ENCODE measurements at places on chromosomes 5 and 9. TPM values are rescaled to one million over a fixed set of nuclear protein-coding genes. Genes with fewer than 3 reads are reported as not detected.

Gene PCYOX1L
- total RNA-seq, result 2.6 TPM

- DNase-seq, result peak; percentile 60
- H3K4me1 ChIP-seq, result peaks cover 30% of the 10 kb centered on the region
- no peak overlapping the region for H3K4me3 ChIP-seq
- no peaks in the 10 kb centered on the region for H3K36me3 ChIP-seq
These were observed 7.3 kb upstream of the LMX1B start for GRCh38 chr9:126606483-126606870.

Gene ARL14EPL
- 0.66 TPM for total RNA-seq

Gene NFIB
- total RNA-seq, result 44.7 TPM

Gene IFNB1
- total RNA-seq, result not detected

Gene KIF27
- total RNA-seq, result 2.0 TPM

DNA sequence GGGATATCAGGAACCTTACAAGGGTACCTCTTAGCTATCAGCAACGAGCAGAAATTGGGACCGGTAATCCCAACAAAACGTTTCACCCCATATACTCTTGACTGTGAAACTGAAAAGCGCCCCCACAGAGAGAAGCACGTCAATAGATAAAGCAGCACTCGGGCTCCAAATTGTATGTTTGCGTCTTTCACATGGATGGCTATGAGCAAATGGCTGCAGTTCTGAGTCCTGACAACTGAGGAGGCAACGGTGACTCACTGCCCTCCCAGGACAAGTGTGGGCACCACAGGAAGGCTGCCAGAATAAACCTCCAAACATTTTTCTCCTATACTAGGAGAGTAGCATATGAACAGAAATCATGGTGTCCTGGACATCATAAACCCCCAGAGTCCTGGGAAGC lies 36.6 kb downstream of the SEMA4D start:
- no peak overlapping the region for H3K27ac ChIP-seq
- no peaks in the 10 kb centered on the region for H3K4me1 ChIP-seq
- H3K36me3 ChIP-seq, result no peaks in the 10 kb centered on the region
- no peak for DNase-seq

- peak overlapping the region; percentile 42 for H3K27ac ChIP-seq
- H3K4me3 ChIP-seq, result no peak overlapping the region
- peaks cover 26% of the 10 kb centered on the region for H3K4me1 ChIP-seq
- no peaks in the 10 kb centered on the region for H3K36me3 ChIP-seq
- no peaks in the 10 kb centered on the region for H3K27me3 ChIP-seq
These were observed 17.3 kb upstream of the TGFBI start for GRCh38 chr5:136011414-136012001.

Gene TNIP1
- total RNA-seq, result 57.4 TPM

Gene MYO10
- 9.3 TPM for total RNA-seq

- DNase-seq, result no peak
- no peak overlapping the region for H3K27ac ChIP-seq
- 0 out of 2 replicates have a peak, but pooled peaks cover 3% of the 10 kb centered on the region for H3K27me3 ChIP-seq
- H3K4me3 ChIP-seq, result no peak overlapping the region
These were observed 3.1 kb upstream of the EEIG1 start for GRCh38 chr9:127983847-127984289.

DNA sequence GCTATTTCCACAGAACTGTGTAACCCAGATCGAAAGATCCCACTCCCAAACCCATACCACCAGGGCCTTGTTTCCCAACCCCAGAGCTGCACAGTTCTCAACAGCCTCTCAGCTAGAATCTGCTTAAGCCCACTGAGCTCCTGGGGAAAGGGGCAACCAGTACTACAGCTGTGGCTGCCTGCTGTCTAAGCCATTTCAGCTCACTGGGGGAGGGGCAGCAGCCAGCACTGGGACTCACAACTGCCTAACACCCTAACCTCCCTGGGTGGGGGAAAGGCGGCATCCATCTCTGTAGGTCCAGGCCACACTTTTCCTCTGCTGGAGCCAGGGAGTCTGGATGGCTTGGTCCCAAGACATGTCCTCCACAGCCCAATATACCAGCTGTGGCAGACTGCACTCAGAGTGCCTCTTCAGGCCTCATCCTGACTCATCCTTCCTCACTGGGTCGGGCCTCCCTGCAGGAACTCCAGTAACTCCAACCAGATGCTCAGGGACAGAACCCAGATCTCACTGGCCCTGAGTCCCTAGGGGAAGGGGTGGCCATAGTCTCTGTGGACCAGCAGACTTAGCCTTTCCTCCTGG lies 241.4 kb downstream of the HINT1 start:
- H3K27ac ChIP-seq, result no peak overlapping the region
- no peak overlapping the region for H3K4me3 ChIP-seq
- no peak for DNase-seq
- H3K27me3 ChIP-seq, result no peaks in the 10 kb centered on the region
- no peaks in the 10 kb centered on the region for H3K36me3 ChIP-seq
- no peaks in the 10 kb centered on the region for H3K4me1 ChIP-seq

- H3K36me3 ChIP-seq, result no peaks in the 10 kb centered on the region
- H3K4me3 ChIP-seq, result no peak overlapping the region
- no peaks in the 10 kb centered on the region for H3K4me1 ChIP-seq
- no peak for DNase-seq
- no peak overlapping the region for H3K27ac ChIP-seq
- peaks cover 20% of the 10 kb centered on the region for H3K27me3 ChIP-seq
These were observed 50.7 kb downstream of the WNK2 start for GRCh38 chr9:93234600-93234999.

GRCh38 chr5:176577312-176578176 lies 28.4 kb downstream of the CDHR2 start:
- H3K4me1 ChIP-seq, result no peaks in the 10 kb centered on the region
- DNase-seq, result no peak
- H3K27ac ChIP-seq, result no peak overlapping the region
- no peaks in the 10 kb centered on the region for H3K27me3 ChIP-seq

Gene TRPM3
- total RNA-seq, result 0.30 TPM

GRCh38 chr9:1416261-1416660 lies 366.1 kb downstream of the DMRT2 start:
- H3K36me3 ChIP-seq, result no peaks in the 10 kb centered on the region
- H3K4me1 ChIP-seq, result no peaks in the 10 kb centered on the region
- no peak for DNase-seq

Gene CCDC180
- 0.73 TPM for total RNA-seq

Gene SLC45A2
- not detected for total RNA-seq

DNA sequence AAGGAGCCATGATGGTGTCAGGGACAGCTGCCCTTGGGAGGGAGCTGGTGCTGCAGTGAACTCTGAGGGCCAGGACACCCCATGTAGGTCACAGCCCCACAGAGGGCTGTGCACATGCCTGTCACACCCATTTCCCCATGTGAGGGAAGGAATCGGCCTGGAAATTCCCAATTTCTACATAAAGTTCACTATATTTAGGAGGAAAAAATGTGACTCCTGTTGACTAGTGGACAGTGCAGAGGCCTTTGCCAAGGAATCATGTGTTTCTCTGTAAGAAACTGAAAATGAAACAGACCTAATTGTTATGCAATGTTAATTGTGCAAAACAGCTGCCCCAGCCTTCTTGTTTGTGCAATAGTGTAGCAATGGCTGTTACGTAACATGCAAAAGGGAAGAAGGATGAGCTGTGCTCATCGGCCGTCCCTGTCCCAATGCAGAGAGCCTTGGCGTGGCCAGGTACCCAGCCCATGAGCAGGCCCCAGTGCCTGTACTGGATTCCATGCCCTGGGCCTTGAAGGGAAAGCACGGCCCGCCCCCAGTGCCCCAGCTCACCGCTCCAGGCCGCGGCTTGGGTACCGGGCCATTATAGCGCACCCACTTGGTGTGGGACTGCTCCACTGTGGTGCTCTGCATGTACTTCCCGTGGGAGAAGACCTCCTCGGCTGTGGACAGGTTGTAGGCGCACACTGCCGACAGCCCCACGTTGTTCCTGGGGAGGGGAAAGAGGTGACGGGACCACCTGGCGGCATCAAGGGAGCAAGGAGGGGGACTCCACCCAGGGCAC lies 70.0 kb downstream of the SECISBP2 start:
- H3K4me1 ChIP-seq, result no peaks in the 10 kb centered on the region
- H3K4me3 ChIP-seq, result no peak overlapping the region
- H3K36me3 ChIP-seq, result no peaks in the 10 kb centered on the region
- peaks cover 16% of the 10 kb centered on the region for H3K27me3 ChIP-seq

GRCh38 chr5:39898731-39899130 lies 474.0 kb upstream of the DAB2 start:
- H3K4me3 ChIP-seq, result no peak overlapping the region
- DNase-seq, result no peak
- H3K36me3 ChIP-seq, result no peaks in the 10 kb centered on the region
- no peaks in the 10 kb centered on the region for H3K4me1 ChIP-seq
- H3K27me3 ChIP-seq, result no peaks in the 10 kb centered on the region
- H3K27ac ChIP-seq, result no peak overlapping the region

Gene ACOT12
- not detected for total RNA-seq

Gene NHP2
- 303 TPM for total RNA-seq

Gene SAXO1
- total RNA-seq, result not detected

Gene ELAVL2
- total RNA-seq, result 29.1 TPM

DNA sequence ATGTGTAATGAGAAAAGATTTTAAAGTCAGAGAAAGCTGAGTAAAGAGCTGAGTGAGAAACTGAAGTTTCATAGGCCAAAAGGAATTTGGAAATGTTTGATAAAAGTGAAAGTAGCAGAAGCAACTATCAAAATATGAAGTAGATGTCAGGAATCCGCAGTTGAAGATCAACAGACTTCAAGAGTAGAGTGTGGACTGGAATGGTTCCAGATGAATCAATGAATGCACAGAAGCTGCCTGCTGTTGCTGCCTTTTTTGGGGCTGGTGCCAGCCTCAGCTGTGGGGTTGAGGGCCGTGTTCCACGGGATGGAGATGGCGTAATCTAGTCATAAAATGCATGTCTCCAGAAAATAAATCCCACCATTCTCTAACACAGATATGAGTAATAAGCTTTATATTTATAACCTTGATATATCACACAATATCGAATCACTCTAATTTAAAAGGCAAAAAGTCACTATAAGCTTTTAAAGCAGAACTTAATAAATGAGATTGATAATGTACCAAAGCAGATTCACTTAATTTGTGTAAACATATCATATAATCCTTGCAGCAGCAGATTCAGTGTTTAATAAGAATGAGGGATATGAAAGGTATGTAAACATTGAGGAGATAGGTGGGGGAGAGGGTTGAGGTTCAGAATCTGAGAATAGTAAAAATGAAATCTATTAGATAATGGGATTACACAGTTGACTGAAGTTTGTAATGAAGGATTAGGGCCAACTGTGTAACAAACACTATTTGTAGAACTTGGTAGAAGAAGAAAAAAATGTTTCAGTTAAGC lies 652.3 kb upstream of the FTMT start:
- H3K4me1 ChIP-seq, result no peaks in the 10 kb centered on the region
- no peaks in the 10 kb centered on the region for H3K36me3 ChIP-seq
- no peaks in the 10 kb centered on the region for H3K27me3 ChIP-seq
- DNase-seq, result peak; percentile 9
- no peak overlapping the region for H3K27ac ChIP-seq

Gene FAM200C
- total RNA-seq, result 10.4 TPM

- H3K4me3 ChIP-seq, result no peak within 1 kb of the TSS
- peaks cover 3% of the 10 kb centered on the region for H3K36me3 ChIP-seq
- DNase-seq, result no peak
- H3K27me3 ChIP-seq, result no peaks in the 10 kb centered on the region
- no peak within 1 kb of the TSS for H3K27ac ChIP-seq
- H3K4me1 ChIP-seq, result no peaks in the 10 kb centered on the region
These were observed at the start of gene SLC45A2 for GRCh38 chr5:33984671-33985124. SLC45A2 (minus strand) TSS chr5:33984693; CDS start chr5:33984583, 110 bp downstream.

DNA sequence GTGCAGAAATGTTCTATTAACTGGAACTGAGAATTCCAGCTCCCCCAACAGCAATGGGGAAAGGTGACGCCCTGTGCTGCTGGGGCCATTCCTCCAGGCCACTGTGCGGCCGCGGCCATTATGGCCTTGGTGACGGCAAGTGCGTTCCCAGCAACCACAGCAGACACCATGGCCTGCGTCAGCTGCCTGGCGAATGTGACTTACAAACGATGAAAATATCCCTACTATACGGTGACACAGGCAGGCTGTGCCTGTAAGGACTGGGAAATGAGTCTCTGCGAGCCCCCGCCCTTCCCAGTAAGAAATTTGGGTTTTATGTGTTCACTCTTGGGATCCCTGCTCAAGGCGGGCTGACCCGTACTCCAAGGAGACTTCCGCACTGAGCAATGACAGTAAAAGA lies 20.6 kb downstream of the CLPTM1L start:
- H3K27me3 ChIP-seq, result no peaks in the 10 kb centered on the region
- no peaks in the 10 kb centered on the region for H3K4me1 ChIP-seq
- H3K36me3 ChIP-seq, result peaks cover 7% of the 10 kb centered on the region
- DNase-seq, result no peak
- H3K4me3 ChIP-seq, result no peak overlapping the region

GRCh38 chr5:52794519-52794918 lies 6.8 kb downstream of the ITGA1 start:
- H3K27ac ChIP-seq, result no peak overlapping the region
- DNase-seq, result no peak
- no peak overlapping the region for H3K4me3 ChIP-seq
- no peaks in the 10 kb centered on the region for H3K36me3 ChIP-seq
- no peaks in the 10 kb centered on the region for H3K27me3 ChIP-seq

DNA sequence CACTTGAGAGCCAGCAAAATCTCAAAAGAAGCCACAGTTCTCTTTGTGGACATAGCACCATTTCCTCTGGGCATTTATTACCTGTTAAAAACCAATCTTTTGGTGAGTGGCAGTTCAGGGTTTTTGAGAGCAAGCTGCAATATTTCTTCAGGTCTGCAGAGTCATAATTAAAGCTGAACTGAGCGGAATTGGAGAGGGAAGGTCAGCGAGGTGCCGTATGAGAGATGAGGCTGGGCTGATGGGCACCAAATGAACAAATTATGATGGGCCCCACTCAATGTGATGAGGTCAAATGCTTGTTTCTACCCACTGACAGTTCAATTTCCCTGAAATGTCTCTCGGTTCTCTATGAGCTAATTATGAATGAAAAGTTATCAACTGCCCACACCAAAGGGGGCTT lies 231.9 kb downstream of the AP3B1 start:
- no peak for DNase-seq
- H3K4me1 ChIP-seq, result no peaks in the 10 kb centered on the region
- H3K4me3 ChIP-seq, result no peak overlapping the region
- H3K36me3 ChIP-seq, result no peaks in the 10 kb centered on the region
- H3K27ac ChIP-seq, result no peak overlapping the region

Measured in SJCRH30 (cell line).